ENCODE measurements at places on chromosomes 11 and 22.

- DNase-seq, result no peak
Measured at GRCh38 chr22:48594016-48594756, 1233.5 kb downstream of the BRD1 start.

DNA sequence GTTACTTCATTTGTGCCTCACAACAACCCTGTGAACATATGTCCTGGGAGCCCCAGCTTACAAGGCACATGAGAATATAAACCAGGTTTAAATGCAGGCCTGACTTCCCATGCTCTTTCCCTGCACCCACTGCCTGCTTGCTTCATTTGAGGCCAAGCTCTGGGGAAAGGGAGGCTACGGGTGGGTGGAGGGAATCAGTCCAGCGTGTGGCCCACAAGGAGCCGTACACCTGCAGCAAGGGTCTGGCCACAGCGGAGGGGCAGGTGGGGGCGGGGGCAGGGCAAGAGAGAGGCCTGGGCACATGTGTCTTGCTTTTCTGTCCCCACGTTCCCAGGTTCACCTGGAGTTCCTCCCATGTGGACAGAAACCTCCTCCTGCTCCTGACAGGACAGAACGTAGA lies 26.2 kb downstream of the FAM83F start:
- no peak for DNase-seq

- DNase-seq, result no peak
Measured at GRCh38 chr22:28186641-28187040, 267.6 kb upstream of the PITPNB start.

- DNase-seq, result no peak
Measured at GRCh38 chr11:131687291-131688047, 317.1 kb downstream of the NTM start.

DNA sequence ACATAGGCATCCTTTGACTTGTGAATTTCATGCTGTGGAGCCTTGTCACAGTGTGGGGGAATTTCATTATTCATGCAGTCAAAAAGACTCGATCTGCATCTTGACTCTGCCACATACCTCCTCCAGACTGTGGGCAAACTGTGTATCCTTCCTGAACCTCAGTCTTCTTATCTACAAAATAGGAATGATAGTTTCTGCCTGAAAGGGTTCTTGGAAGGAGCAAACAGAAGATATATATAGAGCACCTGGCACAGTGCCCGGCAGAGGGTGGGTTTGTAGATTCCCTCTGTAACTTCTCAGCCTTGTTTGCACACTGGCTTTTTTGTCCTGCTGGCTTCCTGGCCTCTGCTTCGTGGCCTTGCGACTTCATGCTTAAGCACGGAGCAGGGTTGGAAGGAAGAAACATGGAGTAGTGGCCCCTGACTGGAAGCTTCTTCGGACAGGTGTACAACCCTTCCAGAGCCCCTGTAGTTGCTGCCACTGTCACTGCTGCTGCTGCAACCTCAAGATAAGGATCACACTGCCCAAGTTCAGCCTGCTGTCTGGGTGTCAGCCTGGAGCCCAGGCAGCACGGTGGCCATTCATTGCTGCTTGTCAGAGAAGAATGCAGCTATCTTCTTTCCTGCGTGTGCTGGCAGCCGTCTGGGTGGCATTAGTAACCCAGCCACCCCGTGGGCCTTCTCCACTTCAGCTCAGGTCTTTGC lies 106.4 kb downstream of the MICAL2 start:
- no peak for DNase-seq

Measured in GM04504 (cell line).